ENCODE measurements at places on chromosomes 2 and 18.

- DNase-seq, result no peak
Observed at GRCh38 chr2:209526561-209526960, 102.7 kb downstream of the MAP2 start.

DNA sequence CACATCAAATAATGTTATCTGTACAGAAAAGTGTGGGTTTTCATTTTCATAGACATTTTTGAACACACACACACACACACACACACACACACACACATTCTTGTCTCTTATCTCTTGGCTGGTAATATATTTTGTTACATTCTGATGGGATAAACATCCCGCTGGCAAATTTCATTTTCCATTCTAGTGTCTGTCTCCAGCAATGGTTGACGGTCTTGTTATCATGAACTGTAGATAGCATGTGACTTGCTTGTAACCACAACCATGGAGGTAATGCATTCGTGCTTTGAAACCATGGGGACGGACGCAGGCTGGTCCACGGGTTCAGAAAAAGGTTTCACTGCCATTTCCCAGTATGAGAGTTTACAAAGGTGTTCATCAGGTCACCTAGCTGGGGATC lies 156.4 kb downstream of the PPP1R1C start:
- no peak for DNase-seq

DNA sequence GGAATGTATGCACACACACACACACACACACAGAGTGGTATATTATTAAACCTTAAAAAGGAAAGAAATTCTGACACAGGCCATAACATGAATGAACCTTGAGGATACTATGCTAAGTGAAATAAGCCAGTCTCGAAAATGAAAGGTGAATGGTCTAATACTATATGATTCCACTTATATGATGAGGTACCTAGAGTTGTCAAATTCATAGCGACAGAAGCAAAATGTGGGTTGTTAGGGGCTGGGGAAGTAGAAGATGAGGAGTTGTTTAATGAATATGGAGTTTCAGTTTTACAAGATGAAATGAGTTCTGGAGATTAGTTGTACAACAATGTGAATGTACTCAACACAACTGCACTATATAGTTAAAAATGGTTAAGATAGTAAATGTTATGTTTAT lies 118.1 kb downstream of the ABCA12 start:
- DNase-seq, result no peak

- DNase-seq, result no peak
Observed at GRCh38 chr2:69668598-69668997, 25.1 kb upstream of the AAK1 start.

All from stimulated activated CD4-positive, alpha-beta T cell treated with anti-CD3 and anti-CD28 coated beads, Interleukin-15, amount 100 ng/mL, for 1 hour (primary cell).